ENCODE measurements at places on chromosomes 2 and 18.
A peak's percentile ranks its signal among the peaks of the same experiment; 100 is the strongest.

GRCh38 chr2:51219468-51219867, 187.5 kb upstream of the NRXN1 start:
- no peak for DNase-seq

GRCh38 chr2:10345126-10345525, 42.4 kb downstream of the HPCAL1 start:
- DNase-seq: no peak

GRCh38 chr2:238157506-238158017, 1.2 kb upstream of the ERFE start:
- DNase-seq: no peak

- DNase-seq: no peak
Observed at GRCh38 chr18:56825321-56825720, 174.2 kb downstream of the WDR7 start.

- peak; percentile 74 for DNase-seq
Observed at GRCh38 chr2:159867567-159868361, 69.8 kb upstream of the CD302 start.

- DNase-seq: no peak
Observed at GRCh38 chr18:25176518-25177042, 175.4 kb downstream of the ZNF521 start.

DNA sequence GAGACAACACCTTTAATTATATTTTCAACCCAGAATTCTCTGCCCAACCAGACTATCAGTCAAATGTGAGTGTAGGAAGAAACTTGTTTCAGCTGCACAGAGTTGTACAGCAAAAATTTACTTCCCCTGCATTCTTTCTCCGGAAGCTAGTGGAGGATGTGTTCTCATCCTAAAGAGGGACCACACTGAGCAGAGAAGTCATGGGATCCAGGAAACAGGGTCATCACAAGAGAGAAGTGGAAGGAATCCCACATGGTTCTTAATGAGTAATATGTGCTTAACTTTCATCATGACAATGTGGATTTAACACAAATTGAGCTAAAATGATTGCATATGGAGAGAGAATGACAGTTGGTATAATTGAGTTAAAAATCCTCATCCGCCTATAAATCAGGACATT, 78.2 kb downstream of the INPP4A start:
- no peak for DNase-seq

- DNase-seq: no peak
Observed at GRCh38 chr2:127392828-127393578, 5.2 kb upstream of the MAP3K2 start.

- DNase-seq: no peak
Observed at GRCh38 chr2:221807706-221808105, 235.6 kb upstream of the EPHA4 start.

DNA sequence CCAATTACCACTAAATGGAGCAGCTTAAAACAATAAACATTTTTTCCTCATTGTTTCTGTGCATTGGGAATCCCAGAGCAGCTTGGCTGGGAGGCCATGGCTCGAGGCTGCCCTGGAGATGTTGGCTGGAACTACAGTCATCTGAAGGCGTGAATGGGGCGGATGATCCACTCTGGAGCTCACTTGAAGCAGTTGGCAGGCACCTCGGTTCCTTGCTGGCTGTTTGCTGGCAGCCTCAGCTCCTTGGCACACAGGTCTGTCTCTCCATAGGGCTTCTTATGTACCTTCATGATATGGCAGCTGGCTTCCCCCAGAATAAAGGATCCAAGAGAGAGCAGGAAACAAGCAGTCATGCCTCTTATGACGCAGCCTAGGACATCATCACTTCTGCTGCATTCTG, 227.0 kb upstream of the COPS8 start:
- no peak for DNase-seq

DNA sequence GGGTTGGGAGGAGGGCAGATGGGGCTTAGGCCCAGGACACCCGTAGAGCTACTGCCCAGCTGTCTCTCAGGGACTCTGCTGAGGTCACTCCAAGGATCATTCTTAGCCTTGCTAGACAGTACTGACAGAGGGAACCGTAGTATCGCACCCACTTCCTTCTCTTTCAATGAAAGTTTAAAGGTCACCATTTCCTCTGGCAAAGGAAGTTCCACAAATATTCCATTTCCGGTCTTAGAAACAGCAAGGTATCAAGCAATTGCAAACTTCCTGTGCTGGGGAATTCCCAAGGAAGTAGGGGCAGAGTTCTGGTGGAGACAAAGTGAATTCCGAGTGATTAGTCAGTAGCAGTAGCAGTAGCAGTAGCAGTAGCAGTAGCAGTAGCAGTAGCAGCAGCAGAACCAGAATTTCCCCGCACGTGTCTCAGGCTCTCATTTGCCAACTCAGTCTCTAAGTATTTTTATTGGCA, 24.7 kb downstream of the IL1B start:
- DNase-seq: no peak

- no peak for DNase-seq
Observed at GRCh38 chr18:49189772-49190171, 239.0 kb upstream of the SMAD7 start.

GRCh38 chr18:48934723-48935432, 15.9 kb downstream of the SMAD7 start:
- DNase-seq: no peak

DNA sequence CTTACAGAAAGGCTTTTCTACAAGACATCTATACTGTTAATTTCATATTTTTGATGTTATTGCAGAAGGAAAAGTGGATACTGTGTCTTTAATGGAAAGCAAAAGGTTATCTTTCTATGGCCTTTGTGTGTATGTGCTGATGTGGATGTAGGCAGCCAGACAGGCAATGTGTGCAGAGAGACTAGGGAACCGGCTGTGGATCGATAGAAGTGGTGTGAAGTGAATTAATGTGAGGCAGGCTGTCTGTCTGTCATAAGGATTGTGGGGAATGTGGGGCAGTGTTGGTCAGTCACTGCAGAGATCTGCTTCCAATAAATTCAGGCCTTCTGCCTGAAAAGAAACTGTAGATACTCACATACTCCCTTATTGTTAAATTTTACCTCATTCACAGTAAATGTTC, 156.7 kb downstream of the WDR7 start:
- DNase-seq: no peak

DNA sequence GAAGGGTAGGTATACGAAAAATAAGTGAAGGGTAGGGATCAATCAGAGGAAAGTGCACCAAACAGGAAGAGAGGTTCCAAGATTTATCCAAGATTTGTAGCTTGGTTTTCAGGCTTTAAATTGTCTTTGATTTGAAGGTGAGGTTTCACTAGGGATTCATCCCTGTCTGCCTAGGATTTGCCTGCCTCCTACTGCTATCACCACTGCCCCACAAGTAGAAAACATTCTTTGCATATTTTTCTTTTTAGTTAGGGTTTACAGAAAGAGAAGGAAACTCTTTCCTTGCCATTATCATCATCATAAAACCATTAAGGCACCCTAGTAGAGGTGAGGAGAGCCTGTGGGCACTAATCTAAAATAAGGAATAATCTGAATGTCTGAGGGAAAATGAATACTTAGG, 45.8 kb upstream of the TANC1 start:
- no peak for DNase-seq

DNA sequence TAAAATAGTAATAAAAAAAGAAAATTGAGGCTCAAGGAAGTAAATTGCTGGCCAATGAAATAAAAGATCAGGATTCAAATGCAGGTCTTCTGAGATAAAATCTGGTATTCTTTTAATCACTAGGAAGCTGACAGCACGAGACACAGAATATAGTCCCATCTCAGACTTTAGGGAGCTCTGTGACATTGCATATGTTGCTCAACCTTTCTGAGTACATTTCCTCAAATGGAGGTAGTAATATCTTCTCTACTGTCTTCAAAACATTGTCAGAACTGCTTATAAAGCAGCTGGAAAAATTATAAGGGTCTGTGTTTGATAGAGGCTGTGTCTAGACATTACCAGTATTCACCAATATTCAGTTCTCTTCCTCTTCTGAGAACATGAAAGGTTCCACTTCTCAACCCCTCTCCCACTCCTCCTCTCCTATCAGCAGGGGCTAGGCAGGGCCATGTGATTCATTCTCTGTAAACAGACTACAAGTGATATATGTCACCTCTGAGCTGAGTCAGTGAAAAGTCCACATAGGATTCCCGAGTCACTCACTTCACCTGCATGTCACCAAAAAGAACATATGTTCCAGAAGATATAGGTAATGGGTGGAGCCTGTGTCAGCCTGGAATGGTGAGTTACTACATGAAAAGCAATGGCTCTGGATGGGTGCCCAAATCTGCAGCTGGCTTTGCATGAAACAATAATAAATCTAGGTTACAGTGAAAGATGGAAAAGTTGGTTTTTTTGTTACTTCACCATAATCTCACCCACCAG, 7.1 kb downstream of the KCNE4 start:
- DNase-seq: peak; percentile 32

- no peak for DNase-seq
Observed at GRCh38 chr2:163564236-163564635, 171.6 kb downstream of the FIGN start.

GRCh38 chr2:137947728-137948336, 16.4 kb upstream of the HNMT start:
- no peak for DNase-seq

DNA sequence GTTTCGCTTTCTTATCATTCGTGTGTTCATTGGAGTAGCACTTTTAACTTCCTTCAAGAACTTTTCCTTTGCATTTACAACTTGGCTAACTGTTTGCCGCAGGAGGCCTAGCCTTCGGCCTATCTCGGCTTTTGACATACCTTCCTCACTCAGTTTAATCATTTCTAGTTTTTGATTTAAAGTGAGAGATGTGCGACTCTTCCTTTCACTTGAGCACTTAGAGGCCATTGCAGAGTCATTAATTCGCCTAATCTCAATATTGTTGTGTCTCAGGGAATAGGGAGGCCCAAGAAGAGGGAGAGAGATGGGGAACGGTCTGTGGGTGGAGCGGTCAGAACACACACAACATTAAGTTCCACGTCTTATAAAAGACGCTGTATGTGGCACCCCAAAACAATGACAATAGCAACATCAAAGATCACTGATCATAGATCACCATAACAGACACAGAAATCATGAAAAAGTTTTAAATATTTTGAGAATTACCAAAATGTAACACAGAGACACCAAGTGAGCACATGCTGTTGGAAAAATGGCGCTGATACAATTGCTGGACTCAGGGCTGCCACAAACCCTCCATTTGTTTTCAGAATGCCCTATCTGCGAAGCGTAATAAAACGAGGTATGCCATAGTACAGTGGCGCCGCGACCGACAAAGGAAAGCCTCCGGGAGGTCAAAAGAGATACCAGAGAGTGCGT, 553 bp downstream of the TIGD1 start:
- DNase-seq: no peak

DNA sequence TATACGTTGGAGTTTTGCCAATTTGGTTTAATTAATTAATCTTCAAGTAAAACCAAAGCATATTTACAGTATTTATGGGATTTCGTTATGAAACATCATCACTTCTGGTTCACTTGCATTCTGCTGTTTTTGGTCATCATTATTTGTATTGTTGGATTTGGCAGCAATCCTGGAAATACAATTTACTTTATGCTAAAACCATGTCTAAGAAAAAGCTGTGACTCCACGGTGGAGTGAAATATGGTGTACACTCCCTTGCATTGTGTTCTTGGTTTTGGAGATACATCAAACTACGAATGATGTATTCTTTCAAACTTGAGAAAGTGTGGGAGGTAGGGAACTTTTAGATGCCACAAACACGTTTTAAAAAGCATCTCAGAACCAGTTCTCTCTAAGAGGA, 106.4 kb downstream of the CTAGE1 start:
- no peak for DNase-seq

DNA sequence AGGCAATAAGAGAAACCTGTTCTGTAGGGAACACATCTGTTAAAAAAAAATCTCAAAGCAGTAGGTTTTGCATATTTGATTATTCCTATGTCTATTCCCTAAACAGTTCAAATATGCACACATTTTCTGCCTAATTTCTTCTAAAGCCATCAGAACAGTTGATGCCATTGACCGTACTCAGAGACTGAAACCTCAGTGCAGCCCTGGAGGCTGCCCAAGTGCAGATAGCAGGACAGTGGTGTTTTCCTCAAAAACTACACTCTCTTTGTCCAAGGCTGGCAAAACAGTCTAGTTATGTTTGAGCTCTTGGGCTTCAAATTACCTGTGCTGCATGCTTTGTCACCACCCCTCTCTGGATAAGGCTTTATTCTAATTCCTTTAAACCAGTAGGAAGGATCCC, 23.3 kb upstream of the NFE2L2 start:
- no peak for DNase-seq

GRCh38 chr2:47043891-47044239, 111.2 kb downstream of the STPG4 start:
- no peak for DNase-seq

DNA sequence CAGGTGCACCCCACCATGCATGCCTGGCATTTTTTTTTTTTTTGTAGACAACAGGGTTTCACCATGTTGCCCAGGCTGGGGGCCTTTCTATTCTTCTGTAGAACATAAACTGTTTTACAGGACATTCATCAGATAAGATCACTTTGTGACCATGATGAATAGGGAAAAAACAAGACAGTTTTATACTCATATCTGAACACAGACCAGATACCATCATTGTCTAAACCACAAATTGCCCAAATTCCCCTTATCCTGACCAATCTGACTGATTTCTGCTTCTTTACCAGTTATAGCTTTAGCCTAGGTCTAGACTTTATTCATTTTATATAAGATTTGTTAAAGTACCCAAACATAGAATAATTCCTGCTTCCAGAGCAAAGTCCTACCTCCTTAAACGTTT, 1699.3 kb upstream of the TMEFF2 start:
- DNase-seq: no peak

DNA sequence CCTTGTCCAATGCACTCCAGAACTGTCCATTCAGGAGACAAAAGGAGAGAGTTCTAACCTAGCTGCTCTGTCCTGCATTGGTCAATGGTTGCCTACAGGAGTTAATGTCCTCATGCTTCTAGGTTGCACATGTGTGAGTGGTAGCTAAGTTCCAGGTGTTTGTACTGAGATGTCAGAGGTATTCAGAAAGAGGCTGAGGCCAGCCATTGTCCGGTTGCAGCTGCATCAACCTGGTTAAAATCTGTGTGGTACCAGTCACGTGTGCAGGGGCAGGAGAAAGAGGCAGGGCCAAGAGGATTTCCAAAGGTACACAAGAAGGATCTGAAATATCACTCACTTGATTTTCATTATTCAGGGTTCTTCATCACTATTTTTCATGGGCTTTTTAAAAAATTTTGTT, 70.8 kb downstream of the DTNA start:
- DNase-seq: no peak

GRCh38 chr2:202757339-202757738, 114.2 kb downstream of the ICA1L start:
- DNase-seq: no peak

DNA sequence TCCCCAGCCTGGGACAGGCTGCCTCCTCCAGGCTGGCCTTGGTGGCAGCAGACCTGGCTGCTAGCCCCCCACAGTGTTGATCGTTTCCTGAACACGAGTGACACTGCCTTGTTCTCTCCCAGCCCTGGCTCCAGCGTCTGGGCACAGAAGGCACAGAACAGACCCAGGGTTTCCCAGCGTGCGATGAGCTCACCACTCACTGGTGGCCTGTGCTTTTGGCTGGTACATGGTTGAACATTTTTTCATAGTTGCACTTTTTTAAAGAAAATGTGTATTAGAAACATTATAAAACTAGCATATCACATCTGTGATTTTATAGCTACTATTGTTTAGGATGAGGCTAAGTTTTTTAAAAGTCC, 40.9 kb downstream of the SCTR start:
- DNase-seq: no peak

- DNase-seq: no peak
Observed at GRCh38 chr2:171419333-171419732, 14.5 kb downstream of the METTL8 start.

GRCh38 chr18:27750923-27751322, 426.0 kb downstream of the CDH2 start:
- DNase-seq: no peak
